CD4-positive, alpha-beta T cell treated with Interleukin-17A for 1 hour (primary cell): ENCODE measurements at places on chromosomes 5 and 9.

GRCh38 chr5:154284433-154284832 lies 93.9 kb downstream of the GALNT10 start:
- no peak for DNase-seq

DNA sequence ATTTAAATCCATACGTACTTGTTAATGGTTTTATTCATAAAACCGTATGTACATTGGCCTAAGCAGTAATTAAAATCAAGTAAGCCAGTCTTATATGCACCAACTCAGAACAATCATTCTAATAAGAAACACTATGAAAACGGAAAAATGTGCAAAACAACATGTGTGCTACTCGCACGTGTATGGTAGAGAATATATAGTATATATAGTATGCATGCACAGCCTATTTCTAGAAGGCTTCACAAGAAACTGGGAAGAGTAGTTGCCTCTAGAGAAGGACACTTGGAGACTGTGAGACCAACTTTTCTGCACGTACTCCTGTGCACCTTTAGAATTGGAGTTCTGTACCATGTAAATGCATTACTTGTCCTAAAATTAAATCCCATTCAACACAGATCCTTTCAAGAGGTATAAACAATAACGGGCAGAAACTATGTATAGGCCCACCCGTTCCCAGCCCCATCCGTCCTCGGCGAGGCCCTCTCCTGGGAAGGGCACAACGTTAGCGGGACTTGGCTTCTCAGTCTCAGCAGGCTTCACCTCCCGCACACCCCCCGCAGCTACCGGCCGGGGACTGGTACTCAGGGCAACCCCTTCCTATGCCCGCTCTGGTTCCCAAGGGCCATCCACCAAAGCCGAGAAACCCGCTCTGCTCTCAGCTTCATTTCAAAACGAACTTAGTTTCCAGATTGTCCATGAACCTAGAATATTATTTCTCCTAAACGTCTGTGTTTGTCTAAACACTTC lies 2.0 kb downstream of the CDC14B start:
- no peak for DNase-seq

- DNase-seq: no peak
Measured at GRCh38 chr5:161547406-161547737, 847 bp upstream of the GABRB2 start.

DNA sequence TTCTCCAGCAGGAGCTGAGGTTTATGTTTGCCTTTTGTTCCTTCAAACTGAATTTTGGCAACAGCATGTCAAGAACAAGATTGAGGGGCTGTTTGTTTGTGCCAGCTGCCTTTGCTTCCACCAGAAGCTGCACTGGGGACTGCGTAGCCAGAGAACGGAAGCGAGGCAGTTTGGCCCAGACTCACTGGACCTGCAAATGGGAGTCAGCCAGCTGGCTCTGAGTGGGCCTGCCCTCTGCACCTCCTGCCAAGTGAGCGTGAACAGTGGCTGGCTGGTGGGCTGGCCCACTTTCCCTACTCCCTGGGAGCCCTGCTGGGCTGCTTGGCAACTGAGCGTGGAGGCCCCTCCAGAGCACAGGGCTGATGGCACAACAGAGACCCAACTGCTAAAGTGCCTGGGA lies 111.6 kb downstream of the GALNT10 start:
- DNase-seq: no peak

DNA sequence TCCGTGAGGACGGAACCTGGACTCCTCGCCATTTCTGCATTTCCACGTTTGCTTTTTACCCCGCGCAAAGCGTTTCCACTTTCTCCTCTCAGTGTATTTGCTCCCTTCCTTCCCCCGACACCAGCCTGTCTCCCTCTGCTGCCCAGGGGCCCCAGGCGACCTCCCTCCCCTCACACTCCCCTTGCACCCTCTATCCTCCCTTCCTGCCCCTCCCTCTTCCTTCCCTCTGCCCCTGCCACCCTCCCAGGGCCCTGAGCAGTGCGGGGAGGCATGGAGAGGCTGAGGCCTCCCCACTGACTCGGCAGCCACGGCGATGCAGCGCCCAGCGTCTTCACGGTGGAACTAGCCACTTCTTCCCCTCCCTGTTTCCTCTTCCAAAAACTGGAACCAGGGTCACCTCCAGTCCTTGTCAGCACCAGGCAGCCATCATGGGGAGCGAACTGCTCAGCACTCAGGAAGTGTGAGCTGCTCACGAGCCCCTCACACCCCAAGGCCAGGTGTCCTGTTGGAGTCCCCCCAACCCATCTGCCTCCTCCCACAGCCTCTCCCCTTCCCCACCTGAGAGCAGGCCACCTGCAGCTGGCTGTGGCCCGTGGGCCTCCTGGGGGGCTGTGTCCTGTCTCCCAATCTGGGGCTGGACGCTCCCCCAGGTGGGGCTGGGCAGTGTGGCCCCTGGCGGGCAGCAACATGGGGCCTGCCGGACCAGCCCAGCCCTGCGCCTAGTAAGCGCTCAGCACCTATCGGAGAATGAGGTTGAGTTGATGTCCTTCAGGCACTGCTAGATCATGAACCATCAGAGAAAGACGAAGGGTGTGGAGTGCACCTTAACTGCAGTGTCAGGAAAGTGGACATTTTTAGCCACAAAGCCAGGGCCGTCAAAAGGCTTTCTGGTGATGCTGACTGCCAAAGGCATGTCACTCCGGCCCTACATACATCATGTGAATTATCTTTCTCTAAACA lies 17.5 kb downstream of the UBE2QL1 start:
- no peak for DNase-seq

GRCh38 chr9:20242510-20243189 lies 379.6 kb downstream of the MLLT3 start:
- DNase-seq: peak; percentile 60

- DNase-seq: no peak
Measured at GRCh38 chr9:12290166-12290869, 402.9 kb upstream of the TYRP1 start.

DNA sequence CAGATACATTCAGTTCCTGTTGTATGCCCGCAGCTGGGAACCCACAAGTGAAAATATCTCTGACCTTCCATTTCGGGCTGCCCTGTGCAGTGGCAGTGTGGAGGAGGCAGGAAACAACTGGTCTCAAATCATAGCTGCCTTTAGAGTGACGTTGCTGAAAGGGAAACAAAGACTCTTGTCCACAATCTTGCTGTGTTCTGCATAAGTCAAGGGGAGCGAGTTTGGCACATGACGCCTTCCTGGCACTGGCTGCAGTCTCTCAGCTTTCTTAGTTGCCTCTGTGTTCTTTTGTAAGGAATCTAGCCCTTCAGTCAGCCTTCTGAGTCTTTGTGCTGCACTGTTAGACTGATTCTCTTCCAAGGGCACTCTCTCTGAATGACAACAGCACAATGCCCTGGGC lies 24.0 kb downstream of the ADAMTS16 start:
- DNase-seq: no peak

DNA sequence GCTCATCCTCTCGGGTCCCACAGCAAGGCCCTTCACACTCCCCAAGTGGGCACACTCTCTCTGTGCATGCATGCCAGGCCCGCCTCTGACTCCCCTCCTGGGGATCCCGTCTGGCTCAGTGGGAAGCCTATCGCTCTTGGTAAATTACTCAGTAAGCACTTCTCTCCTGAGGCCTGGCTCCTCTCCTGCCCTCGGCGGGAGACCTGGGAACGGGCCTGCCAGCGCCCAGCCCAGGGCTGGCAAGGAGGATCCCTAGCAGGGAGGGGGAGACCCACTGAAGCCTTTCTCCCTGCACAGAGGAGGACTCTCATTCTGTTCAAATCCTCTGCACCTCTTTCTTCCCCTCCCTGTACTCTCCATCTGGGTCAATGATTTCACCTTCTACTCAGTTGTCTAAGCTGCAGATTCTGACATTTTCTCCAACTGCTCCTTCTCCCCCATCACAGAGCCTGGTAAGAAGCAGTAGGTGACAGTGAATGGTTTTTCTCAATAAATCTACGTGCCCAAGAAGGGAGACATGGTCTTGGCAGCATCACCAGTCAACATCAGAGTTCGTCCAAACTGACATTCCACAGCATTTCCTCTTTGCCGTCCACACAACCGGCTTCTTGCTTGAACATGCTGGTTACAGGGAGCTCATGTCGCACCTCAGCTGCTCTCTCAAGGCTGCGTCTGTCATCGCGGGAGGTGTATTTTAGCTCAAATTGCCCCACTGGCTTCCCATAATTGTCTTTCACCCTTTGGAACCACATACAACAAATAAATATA lies 81.9 kb downstream of the GPR21 start:
- no peak for DNase-seq

DNA sequence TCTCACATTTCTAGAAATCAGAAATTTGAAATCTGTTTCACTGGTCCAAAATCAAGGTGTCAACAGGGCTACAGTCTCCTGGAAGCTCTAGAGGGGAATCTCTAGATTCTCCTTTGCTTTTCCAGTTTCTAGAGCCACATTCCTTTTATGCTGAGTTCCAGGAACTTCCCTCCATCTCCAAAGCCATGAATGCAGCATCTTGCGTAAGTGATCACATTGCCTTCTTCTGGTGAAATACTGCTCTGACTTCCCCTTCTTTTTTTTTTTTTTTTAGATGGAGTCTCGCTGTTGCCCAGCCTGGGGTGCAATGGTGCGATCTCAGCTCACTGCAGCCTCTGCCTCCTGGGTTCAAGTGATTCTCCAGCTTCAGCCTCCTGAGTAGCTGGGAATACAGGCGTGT lies 23.8 kb downstream of the GDA start:
- DNase-seq: no peak

DNA sequence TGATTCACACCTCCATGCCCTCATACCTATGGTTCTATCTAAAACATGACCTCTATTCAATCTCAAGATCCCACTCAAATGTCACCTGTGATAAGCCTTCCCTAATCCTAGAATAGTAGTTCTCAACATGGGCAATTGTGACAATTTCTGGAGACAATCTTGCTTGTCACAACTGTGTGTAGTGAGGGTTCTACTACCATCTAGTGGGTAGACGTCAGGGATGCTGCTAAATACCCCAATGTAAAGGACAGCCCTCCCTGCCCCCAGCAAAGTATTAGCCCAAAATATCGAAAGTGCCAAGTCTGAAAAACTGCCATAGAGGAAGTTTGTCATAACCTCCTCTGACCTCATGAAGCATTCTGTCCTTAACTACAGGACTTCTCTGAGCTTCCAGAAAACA lies 32.0 kb downstream of the TBCA start:
- DNase-seq: no peak
